Renal cortical epithelial cell (primary cell): ENCODE measurements at places on chromosomes 5 and 9. TPM values are rescaled to one million over a fixed set of nuclear protein-coding genes. Genes with fewer than 3 reads are reported as not detected.

DNA sequence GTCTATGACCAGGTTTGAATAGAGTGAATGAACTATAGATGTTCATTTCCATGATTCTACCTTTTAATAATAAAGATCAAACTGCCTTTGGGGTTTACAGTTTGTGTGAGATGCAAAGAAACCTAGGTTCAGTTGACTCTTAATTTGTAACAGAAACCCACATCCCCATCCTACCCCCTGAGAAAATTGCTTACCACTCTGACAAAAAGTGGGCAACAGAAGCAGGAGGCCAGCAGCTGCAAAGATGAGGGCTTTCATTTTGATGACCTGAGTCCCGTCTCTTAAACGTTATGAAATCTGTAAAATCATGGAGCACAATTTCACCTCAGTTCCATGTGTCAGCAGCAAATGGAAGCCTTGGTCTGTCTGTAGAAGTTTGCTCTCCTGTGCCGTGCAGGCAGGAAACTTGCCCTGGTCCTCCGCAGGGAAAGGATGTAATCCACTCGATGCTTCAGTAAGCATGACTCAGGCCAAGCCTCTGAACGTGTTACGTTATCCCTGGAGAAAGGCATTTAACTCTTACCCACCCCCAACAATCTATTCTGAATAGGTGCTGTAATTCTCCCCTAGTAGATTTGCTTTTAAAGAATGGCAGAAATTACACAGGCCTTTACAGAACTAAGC is at the start of gene F2RL2:
F2RL2 (minus strand) TSS at position 431 of the 624 bp plus-strand sequence; CDS start at position 258, 173 bp downstream.
- DNase-seq, result peak; percentile 92

DNA sequence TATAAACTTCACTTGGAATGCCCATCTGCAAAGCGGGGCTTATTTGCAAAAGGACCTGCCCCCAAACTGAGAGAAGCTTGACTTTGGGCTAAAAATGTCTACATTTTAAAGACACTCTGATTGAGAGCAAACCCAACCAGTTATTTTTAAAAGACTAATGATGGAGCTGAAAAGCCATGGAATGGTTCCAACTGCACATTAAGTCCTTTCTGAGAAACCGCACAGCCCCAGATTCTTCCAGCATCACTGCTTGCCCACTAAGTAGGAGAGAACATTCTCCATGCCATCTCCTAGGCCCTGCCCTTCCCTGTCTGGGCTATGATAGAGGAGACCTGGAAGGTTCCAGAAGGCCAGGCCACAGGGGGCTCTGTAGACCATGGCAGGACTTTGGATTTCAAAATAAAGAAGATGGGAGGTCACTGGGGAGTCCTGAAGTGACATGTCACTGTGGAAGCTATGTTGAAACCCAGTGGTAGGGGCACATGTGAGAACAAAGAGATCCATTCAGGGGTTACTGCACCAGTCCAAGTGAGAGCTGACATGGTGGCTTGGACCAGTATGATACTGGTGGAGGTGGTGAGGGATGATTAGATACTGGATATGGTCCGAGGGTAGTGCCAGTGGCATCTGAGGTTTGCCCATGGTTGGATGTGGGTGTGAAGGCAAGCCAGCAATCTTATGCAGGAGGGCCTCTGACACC is 179.2 kb downstream of the DAB2IP start:
- no peak for DNase-seq

GRCh38 chr5:132270706-132271105 is 13.2 kb downstream of the PDLIM4 start:
- DNase-seq, result no peak

DNA sequence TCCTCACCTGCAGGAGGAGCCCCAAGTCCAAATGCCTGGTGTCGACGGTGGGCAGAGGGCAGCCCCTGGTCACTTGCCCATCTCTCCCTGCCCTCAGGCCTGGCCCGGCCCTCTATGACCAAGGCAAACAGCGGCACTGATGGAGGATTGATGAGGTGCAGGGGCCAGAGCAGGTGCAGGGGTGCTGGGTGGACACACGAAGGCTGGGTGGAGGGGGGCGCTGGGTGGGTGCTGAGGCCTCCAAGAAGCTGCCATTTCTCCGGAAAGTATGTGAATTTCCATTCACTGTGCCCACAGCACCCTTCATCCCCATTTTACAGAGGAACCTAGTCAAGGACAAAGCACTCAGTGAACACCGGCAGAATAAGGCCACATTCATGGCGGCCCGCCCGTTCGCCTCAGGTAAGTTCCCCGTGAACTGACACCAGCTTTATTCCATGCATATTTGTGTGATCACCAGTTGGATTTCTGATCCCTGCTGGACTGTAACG is 143.8 kb upstream of the PPP1R26 start:
- DNase-seq, result no peak

- DNase-seq, result no peak
Observed at GRCh38 chr5:28543473-28544098, 1505.2 kb upstream of the CDH9 start.

GRCh38 chr5:5650242-5650641 is 227.8 kb downstream of the ICE1 start:
- DNase-seq, result no peak

GRCh38 chr9:134321946-134322741 is 4.1 kb upstream of the RXRA start:
- no peak for DNase-seq

DNA sequence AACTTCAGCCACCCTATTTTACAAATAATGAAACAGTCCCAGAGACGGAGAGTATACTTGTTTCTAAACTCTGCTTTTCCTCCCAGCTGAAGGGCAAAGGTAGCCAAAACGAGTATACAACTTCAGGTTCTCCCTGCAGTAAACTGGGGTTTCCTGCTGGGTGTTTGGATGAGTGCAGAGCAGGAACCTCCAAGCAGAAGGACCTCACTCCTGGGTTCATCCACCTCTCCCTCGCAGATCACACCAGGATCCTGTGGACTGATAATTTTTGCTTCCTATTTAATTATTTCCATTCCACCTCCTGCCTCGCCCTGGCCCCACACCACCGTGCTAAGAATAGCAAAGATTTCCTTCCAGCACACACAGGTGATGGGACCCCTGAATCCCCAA is 2.0 kb upstream of the FOXB2 start:
- DNase-seq, result no peak

Gene TEX48
- not detected in 2 replicates for total RNA-seq
